ENCODE measurements at places on chromosomes 16 and 17.

GRCh38 chr17:1931844-1932579, 93.1 kb downstream of the RTN4RL1 start:
- no peak for DNase-seq

DNA sequence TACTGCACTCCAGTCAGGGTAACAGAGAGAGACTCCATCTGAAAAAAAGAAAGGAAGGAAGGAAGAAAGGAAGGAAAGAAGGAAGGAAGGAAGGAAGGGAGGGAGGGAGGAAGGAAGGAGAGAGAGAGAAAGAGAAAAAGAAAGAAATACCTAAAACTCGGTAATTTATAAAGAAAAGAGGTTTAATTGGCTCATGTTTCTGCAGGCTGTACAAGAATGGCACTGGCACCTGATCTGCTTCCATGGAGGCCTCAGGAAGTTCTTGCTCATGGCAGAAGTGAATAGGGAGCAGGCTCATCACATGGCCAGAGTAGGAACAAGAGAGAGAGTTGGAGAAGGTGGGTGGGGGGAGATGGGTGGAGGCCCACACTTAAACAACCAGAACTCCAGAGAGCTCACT, 215.2 kb upstream of the IRX3 start:
- no peak for DNase-seq

- DNase-seq, result no peak
Measured at GRCh38 chr17:1710807-1711553, 803 bp upstream of the TLCD2 start.

DNA sequence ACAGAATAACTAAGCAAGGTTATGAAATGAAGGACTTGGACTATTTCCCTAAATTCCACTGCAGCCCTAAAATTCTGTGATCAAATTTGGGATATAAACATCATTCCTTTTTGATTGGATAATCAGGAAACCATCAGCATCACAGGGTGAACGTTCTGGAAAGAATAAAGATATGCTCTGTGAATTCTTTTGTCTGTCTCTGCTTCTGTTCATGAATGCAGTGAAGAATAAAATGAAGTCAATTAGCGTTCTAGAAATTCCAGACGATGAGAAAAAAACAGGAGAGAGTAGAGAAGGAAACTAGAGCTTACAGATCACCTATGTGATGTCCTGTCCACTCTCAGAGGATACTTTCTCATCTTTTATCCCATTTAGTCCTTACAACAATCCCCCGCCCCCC, 295.1 kb upstream of the SOX9 start:
- no peak for DNase-seq

GRCh38 chr17:45096141-45096540, 35.0 kb downstream of the NMT1 start:
- no peak for DNase-seq

DNA sequence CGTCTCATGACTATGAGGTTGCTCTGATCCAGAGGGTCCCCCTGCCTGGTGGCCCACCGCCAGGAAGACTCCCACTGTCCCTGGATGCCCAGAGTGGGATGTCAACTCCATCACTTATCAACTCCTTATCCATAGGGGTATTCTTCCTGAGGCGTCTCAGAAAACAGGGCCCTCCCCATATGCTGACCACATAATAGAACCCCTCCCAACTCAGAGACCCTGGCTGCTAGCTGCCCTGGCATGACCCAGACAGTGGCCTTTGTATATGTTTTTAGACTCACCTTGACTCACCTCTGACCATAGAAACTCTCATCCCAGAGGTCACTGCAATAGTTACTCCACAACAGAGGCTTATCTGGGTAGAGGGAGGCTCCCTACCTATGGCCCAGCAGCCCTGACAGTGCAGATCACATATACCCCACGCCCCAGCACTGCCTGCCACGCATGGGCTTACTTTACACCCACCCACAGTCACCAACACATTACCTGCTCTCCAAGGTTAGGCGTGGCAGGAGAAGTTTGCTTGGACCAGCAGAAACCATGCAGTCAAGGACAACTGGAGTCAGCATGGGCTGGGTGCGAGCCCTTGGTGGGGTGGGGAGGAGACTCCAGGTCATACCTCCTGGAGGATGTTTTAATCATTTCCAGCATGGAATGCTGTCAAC, 2.3 kb upstream of the G6PC1 start:
- no peak for DNase-seq

DNA sequence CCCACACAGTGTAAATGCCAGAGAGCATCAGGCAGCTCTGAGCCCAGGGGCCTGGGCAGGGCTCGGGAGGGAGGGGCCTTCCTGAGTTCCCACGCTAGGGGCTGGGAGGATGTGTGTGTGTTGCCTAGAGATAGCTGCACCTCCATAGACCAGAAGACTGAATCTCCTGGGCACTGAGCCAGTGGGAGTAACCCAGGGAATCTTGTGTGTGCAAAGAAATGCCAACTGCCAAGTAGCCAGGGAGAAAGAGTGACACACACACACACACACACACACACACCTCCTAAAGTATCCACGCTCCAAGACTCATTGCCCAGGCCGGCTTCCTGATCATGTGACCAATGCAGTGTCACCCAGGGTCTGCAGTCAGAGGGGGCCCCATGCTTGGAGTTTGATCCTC, 166.2 kb upstream of the RPL38 start:
- DNase-seq, result no peak

- no peak for DNase-seq
Measured at GRCh38 chr17:55446581-55447205, 25.1 kb upstream of the MMD start.

DNA sequence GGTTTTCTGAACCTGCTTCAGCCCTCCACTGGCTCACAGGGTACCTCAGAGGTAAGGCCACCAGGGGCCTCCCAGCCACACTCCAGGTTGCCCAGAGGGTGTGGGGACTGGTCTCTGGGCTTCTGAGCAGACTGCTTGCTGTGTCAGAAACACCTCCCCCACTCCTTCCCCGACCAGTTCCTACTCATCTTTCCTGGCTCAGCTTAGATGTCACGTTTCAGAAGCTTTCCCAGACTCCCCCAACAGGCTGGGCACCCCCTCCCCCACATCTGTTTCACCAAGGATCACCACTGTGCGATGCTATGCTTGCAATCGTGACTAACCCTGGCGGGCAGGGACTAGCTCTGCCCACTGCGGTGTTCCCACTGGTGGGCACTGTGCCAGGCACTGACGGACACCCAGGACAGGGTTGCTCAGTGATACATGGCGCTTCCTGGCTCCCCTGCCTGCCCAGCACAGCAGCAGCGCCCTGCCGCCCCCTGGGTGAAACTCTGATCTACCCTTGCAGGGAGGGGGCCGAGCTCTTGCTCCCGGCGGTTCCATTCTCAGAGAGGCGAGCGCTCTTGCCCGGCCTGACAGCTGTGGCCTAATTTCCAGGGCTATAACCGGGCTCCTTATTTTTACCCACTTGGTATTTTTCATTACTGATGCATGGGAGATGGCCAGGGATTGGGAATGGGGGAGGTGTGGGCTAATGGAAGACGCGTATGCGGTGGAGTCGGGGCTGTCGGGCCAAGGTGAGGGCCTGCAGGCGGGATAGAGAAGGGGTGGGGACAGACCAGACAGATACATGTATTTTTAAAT, 29.4 kb upstream of the MTSS2 start:
- DNase-seq, result no peak

GRCh38 chr17:77690271-77691161, 268.0 kb upstream of the TNRC6C start:
- no peak for DNase-seq

- DNase-seq, result no peak
Measured at GRCh38 chr16:1121009-1121408, 25.0 kb upstream of the C1QTNF8 start.

DNA sequence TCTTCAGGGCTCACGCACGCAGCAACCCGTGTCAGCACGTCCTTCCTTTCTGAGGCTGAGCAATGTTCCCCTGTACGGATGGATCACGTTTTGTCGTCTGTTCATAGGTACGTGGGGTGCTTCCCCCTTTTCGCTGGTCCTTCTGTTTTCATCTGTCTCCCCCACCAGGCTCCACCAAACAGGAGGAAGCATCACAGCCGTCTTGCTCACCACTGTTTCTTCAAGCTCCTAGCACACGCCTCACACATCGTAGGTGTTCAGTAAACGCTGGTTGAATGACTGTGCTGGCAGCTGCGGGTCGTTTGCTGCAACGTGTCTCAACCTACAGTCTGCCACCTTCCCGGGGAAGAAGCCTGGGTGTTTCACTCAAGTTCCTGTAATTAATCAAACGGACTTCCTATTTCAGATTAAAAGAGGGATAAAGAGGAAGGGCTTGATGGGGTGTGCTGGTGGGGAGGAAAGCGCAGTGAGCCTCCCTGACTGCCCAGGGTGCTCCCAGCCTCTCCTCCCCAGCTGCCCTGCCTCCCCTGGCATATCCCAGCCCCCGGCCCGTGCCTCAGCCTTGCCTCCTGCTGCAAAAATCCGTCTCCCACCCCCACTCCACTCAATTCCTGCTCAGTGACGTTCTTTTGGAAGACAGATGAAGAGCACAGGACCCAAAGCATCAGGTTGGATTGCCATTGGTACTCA, 76.7 kb upstream of the DOC2B start:
- no peak for DNase-seq

- no peak for DNase-seq
Measured at GRCh38 chr17:76593384-76593826, 7.7 kb upstream of the ST6GALNAC2 start.

DNA sequence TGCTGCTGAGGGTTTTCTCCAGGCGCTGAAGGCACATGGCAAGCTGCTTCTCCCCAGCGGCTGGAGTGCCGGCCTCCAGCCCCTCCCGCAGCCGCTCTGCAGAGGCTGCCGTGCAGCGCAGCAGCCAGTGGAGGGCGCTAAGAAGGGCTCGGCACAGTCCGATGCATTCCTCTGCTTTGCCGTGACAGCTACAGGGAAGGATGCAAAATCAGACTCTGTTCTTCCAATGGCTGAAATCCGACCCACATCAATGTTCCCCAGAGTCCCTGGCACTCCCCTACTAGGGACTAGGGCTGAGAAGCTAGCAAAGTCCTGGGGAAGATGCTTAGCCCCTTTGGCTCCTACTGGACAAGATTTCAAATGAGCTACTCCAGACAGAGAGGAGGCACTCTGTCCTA, 19.0 kb downstream of the MED24 start:
- DNase-seq, result no peak

DNA sequence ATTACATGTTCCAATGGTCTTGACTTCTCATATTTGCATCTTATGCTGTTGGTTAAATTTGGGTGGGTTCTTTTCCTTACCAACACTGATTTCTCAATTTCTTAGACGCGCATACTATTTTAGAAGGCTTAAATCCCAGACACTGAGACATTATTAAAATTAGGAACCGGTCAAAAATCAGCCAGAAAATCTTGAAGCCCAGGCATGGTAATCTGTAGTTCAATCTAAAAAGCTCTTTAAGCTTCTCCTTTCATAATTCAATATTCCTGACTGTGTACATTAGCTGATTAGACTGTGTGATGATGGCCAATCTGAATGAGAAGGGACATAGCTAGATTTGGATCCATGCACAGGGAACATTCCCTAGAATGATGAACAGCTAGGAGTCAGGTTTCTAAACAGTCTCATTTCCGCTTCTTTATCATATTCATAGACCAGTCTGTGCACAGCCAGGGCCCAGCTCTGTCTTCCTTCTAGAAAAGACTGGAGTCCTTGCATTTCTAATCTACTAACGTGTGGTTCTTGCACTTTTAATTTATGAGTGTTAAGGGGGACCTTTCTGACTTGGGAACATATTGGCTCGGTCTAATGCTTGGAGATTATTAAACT, 189.3 kb downstream of the AATF start:
- no peak for DNase-seq

DNA sequence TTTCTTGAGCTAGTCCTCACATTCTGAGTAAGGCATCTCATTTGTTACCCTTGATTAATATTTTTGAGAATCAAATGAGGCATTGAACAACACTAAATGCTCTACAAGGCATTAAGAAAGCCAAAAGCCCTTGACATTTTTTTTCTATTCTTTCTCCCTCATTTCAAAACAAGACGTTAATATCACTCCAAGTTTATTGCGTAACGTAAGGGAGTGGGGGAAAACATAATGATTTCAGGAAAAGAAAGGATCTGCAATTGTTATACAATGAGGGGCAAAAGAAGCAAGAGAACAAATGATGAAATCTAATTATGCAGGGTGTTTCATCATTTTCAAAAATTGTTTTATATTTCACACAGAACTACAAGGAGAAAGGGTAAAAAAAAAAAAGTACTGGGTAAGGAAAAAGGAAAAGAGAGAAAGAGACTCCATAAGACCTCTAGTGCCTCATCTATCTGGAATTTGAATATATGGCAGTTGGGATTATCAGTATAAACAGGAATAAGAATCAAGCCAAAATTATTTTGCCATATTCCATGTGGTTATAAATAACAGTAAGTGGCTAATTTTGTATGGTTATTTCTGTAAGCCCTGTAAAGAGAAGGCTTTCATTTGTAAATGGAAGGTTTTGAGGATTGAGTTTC, 163.0 kb downstream of the ABCA8 start:
- no peak for DNase-seq

GRCh38 chr17:80104321-80104955, 3.1 kb downstream of the GAA start:
- DNase-seq, result no peak

DNA sequence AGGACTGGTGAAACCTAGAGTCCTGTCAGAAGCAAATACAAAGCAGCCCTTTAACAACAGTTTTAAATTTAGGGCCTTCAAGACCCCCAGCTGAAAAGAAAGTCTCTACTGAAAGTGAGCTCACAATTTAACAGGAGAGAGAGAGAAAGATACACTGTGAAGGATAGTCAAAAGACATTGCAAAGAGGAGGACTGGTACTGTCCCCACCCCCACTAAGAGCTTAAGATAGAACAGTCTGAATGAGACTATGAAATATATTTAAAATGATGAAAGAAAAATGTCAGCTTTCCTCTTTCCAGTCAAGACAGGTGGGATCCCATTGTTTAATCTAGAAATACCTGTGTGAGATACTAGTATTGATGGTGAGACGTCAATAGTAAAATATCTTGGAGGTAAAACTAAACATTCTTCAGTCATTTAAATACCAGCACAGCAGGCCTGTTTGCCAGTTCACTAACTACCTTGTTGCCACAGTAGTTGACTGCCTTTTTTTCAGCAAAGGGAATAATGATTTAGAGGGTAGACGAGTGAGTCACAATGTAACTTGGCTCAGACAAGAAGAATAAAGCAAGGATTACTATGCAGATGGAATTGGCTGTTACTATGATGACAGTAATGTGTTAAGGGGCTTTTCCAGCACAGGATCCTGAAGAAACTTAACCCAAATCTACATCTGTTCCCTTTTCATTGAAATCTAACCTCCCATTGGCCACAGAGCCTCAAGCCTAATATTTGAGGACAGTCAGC, 47.2 kb upstream of the RASL10B start:
- no peak for DNase-seq

DNA sequence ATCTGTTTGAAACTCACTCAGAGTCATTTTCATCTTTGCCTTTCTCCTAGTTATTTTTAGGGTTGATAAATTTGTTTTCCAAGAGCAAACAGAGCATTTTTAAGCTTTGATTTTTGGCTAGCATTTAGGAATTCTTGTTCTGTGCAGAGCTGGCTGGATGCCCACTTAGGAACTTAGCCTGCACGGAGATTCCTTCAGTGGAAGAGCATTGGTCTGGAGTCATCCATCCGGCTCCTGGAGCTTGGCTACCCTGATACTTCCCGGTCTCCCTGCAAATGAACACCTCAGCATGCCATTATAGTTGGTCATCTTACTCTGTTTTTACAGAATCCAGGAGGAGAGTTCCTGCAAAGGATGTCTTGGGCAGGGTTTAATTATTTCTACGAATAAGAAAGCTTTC, 57.1 kb downstream of the SPECC1 start:
- DNase-seq, result no peak

- no peak for DNase-seq
Measured at GRCh38 chr16:89295071-89295900, 77.8 kb downstream of the ZNF778 start.

All from stimulated activated CD8-positive, alpha-beta memory T cell treated with anti-CD3 and anti-CD28 coated beads, Interleukin-7, amount 100 ng/mL, for 24 hours (primary cell).